ENCODE measurements at places on chromosomes 3 and 15.

- no peak for DNase-seq
Observed at GRCh38 chr15:42202653-42203052, 5.5 kb downstream of the VPS39 start.

GRCh38 chr15:91289324-91289723 lies 189.3 kb downstream of the SV2B start:
- DNase-seq: no peak

DNA sequence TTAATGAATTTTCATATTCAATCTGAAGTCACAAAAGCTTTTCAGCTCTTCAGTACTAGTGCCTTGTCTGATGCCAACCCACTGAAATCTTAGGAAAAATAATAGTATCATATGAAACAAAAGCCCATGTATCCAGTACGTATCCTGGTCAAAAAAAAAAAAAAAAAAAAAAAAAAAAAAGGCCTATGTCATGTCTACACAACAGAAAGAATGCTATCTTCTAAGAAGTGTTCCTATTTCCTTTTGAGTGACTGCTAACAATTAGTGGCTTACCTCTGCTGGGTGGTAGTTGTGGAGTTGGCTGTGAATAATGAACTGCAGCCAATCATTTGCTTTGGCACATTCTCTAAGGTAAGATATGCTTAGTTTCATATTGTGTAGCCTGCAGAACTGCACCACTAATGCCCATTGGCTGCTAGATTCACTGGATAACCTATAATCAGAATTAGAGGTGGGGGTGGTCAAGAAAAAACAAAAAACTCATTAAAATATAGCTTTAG lies 59.6 kb downstream of the EIF3J start:
- no peak for DNase-seq

- no peak for DNase-seq
Observed at GRCh38 chr3:99111235-99111634, 209.7 kb upstream of the DCBLD2 start.

DNA sequence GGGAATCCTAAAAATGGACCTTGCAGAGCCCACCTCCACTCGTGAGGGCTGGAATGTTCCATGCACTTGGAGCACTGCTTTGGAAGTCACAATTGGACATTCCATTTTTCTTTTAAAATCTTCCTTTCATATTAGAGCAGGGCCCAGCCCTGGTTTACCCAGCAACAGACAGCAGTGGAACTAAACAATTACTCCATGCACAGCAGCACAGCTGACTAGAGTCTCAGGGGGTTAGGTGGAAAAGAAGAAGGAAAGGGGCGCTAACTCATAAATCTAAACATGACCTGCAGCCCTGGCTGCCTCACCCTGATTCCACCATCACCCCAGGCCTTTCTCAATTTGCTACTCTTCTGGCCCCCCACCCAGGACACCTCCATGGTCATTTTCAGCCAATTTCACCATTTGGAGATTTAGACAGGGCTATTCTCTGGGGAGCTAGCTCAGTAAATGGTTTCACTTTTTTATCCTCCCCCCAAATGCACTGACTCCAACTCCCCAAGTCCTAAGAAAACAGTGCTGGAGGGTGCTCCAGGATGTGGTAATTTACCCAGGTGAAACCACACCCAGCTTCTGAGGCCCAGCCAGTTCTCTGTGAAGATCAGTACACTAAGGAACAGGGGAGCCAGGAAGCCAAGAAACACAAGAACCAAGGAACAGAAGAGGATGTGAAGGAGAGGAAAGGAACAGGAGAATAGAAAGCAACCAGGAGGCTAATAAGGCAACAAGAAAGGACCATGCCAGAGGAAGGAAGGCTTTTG lies 1.6 kb upstream of the LRRC31 start:
- no peak for DNase-seq
